Activated CD4-positive, alpha-beta T cell treated with anti-CD3 and anti-CD28 coated beads for 1 hour (primary cell): ENCODE measurements at places on chromosomes 11 and 22.

DNA sequence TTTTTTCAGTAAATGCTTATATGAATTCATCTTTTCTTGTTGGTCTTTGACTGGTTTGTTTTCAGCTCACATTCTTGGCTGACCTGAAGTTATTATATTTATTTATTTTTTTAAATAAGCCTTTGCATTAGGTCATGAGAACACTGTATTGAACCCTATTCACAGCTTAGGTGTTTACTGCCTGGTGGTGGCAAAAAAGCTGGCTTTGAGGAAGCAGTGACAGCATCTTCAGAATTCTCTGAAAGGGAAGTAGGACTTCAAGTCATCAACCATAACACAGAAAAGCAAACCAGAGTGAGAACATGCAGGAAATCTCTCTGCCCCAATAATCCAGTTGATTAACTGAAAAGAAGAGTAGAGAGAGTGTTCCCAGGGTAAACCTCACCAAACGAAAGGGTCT is 30.3 kb upstream of the MMP13 start:
- DNase-seq = no peak

GRCh38 chr11:86153439-86153838 is 84.6 kb upstream of the PICALM start:
- no peak for DNase-seq

- DNase-seq = no peak
These were observed 15.6 kb upstream of the UCP3 start for GRCh38 chr11:74024261-74025029.

- DNase-seq = no peak
These were observed 13.9 kb upstream of the B3GAT1 start for GRCh38 chr11:134425816-134426536.

DNA sequence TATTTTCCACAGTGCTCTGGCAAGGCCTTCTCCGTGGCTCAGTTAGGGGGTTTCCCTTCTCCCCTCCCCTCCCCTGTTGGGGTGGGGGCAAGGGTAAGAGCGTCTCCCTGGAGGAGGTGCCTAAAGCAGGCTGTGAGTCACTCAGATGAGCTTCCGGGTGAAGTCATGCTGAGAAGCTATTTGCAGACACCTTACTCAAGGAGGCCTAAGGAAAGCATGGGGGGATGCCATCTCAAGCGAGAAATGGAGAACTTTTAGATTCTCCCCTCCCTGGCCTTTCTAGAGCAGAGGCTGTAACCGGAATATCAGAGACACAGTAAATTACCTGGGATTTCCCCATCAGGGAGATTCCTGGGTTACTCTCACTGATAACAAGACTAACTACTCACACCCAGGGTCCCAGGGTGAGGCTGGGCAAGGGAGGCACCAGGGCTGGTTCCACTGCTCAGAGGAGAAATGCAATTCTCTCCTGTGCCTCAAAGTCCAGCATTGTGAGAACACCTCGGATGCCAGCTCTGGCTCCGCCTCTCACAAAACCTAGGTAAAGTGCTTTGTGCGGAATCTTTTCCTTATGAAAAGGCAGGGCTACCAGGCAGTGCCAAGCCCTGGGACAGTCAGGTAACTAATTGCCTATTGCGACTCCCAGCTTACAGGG is 123.6 kb downstream of the ABTB2 start:
- DNase-seq = peak; percentile 64

- DNase-seq = no peak
These were observed 16.3 kb upstream of the CLMP start for GRCh38 chr11:123211149-123211852.

DNA sequence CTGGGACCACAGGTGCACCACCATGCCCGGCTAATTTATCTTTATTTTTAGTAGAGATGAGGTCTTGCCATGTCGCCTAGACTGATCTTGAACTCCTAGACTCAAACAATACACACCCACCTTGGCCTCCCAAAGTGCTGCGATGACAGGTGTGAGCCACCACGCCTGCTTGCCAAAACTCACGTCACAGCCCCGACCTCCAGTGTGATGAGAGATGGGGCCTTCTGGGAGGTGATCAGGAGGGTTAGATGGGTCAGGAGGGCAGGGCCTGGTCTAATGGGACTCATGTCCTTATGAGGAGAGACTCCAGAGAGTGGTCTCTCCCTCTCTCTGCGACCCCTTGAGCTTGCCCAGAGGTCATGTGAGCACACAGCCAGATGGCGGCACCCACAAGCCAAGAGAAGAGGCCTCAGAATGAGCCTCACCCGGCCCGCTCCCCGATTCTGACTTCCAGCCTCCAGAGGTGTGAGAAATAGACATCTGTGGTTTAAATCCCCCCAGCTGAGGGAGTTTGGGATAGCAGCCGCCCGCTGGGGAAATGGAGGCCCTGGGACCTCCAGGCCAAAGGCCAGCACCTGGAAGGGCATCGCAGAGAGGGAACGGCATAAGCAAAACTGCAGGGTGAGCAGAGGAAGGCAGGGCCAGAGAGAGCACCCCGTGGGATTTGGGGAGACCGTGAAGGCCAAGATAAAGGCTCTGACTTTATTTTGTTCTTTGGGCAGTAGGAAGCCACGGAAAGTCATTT is 24.1 kb upstream of the GAL start:
- no peak for DNase-seq

- DNase-seq = no peak
These were observed 39.4 kb downstream of the C22orf42 start for GRCh38 chr22:32119568-32120235.

GRCh38 chr11:75474240-75474639 is 41.2 kb upstream of the KLHL35 start:
- DNase-seq = no peak

- no peak for DNase-seq
These were observed 8.3 kb downstream of the NDUFV1 start for GRCh38 chr11:67614730-67615714.

DNA sequence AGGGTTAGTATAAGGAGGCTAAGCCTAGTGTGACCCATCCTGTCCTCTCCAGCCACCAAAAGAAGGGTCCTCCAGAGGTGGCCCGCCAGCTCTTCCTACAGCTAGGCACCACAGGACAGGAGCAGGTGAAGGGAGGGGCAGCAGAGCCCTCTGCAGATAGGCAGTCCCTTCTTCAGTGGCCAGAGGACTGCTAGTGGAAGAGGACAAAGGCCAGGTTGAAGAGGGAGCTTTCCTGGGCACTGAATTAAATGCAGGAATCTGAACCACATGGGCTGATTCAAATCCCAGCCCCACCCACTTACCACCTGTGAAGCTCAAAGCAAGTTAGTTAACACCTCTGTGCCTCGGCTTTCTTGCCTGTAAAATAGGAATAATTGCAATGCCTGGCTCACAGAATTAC is 409.5 kb downstream of the NXPE2 start:
- no peak for DNase-seq

DNA sequence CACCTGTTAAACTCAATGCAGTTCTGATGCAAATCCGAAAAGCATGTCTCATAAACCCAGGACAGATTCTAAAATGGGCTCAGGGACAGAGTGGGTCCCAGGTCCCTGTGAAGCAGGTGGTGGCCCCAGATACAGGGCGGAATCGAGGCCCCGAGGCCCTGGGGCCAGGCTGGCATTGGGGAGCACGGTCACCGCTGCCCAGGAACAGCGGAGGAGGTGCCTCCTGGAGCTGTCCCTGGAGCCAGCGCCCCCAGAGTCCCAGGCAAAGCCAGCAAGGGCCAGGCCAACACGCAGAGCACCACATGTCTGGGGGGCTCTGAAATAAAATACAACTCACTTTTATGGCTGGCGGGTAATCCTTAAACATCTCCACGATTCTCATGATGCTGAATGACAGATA is 10.0 kb upstream of the TTLL8 start:
- no peak for DNase-seq

DNA sequence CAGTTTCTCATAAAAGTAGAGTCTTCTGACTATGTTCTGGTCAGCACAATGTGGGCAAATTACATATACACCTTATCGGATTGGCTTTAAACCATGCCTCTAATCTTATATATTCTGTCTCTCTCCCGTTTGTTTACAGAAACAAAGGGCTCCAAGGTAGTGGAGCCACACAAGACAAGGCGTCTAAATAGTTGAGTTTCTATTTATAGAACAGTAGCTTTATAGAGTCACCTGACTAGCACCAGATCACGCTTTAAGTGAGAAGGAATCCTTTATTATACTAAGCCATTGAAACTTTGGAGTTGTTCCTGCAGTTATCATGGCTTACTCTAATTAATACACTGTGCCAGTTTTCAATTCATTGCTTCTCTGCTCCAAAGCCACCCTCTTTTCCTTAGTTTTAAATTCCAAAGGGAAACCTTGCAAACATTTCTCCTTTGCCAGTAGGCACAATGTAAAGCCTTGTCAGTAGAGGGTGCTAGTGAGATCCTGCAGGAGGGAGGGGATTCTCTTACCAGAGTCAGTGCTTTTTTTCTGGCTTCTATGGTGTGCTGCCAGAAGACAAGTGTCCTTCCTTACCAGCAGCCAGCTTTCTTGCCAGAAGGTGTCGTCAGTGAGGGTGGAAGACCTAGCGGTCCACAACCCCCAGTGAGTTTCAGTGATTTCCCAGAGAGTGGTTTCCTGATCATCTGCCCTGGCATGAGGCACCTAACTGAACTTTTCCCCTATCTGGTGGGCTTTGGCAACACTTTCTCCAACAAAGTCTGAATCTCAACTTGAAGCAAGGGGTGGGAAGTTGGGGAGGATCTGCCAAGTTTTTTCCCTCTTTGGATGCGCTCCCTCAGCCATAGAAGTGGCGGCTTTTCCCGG is 71.7 kb downstream of the RAB38 start:
- DNase-seq = no peak

- no peak for DNase-seq
These were observed 66.6 kb downstream of the ATXN10 start for GRCh38 chr22:45738206-45738605.

DNA sequence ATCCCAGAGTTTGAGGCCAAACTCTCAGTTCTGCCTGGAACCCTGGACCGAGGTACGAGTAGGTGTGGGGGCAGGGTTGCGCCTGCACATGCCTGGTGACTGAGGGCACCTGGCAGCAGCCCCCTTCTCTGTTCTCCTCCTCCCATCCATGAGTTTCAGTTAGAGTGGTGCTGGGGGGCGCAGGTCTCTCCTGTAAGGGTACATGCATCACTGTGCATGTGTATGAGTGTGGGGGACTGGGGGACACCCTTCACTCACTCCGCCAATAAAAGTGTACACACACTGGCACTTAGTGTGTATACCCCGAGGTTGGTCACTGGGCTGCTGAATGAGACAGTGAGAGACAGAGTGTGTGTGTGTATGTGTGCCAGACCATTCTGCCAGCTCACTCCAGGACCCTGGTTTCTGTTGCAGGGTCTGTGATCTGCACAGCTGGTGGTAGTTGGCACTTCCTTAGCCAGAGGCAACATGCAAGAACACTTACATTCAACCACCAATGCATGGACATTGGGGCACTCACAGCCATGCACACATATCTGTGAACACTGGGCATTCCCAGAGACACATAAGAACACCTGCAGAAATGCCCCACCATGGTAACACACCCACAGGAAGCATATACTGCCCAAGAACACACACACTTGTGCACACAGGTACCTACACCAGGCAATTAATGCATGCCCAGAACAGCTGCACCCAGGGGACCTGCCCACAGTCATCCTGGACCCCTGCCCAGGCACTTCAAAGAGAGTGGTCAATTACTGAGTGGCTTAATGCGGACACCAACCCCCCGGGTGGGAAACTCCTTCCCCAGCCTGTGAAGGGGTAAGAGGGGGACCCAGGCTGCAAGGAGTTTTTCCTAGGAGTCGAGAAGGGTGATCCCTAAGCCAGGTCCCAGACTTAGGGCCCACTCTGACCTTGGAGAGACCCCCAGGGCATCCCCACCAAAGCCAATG is 1.2 kb upstream of the NRXN2 start:
- DNase-seq = no peak

DNA sequence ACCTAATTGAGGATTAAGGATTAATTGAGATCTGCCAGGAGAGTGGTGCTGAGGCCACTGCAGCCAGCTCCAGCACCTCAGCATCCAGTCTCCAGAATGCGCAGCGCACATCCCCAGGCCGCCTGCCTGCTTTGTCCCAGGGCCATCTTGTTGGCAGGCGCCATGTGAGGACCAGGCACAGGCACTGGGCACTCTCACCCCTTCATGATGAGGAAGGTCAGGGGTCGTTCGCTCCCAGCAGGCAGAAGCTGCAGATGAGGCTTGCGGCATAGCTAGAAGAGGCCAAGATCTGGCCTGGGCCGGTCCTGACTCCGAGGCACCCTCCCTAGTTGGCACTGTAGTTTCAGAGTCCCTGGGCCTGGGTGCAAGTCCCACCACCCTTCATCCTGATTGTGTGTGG is 6.4 kb downstream of the CABP2 start:
- DNase-seq = no peak

- DNase-seq = no peak
These were observed 789.4 kb downstream of the OPCML start for GRCh38 chr11:132742929-132743328.

DNA sequence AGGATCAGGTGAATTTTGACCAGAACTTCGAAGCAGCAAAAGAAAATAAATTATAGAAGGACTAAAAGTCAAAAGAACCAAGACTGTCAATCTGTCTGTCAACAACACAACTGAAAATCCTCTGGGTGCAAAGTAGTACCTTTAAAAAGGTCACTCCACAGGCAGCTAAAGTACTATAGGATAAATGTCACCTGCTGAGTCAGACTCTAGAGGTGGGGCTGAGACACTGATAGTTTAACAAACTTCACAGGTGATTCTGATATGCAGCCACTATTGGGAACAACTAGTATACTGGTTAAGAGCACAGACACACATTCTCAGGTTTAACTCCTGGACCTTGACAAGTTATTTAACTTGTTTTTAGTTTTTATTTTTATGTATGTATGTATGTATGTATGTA is 107.3 kb downstream of the FCHSD2 start:
- no peak for DNase-seq

DNA sequence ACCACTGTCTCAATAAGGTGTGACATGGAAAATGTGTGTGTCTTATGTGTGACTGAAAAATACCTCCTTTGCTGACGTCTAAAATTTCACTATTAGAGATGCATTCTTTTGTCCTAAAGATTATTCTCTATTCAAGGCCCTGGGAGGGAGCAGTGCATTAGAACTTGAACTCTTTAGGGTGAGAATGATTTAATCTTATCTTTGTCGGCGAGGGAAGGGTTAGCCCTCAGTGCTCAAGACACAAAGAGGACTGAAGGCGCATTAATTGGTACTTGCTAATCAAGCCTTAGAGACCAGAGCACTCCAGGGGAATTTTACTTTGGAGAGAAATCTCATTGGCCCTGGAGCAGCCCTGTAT is 29.8 kb upstream of the PLET1 start:
- no peak for DNase-seq

GRCh38 chr11:8833568-8834315 is 77.2 kb upstream of the AKIP1 start:
- no peak for DNase-seq

- DNase-seq = no peak
These were observed 312.2 kb upstream of the C11orf87 start for GRCh38 chr11:109109571-109110315.

- no peak for DNase-seq
These were observed 19.5 kb downstream of the SYT13 start for GRCh38 chr11:45266676-45267020.

DNA sequence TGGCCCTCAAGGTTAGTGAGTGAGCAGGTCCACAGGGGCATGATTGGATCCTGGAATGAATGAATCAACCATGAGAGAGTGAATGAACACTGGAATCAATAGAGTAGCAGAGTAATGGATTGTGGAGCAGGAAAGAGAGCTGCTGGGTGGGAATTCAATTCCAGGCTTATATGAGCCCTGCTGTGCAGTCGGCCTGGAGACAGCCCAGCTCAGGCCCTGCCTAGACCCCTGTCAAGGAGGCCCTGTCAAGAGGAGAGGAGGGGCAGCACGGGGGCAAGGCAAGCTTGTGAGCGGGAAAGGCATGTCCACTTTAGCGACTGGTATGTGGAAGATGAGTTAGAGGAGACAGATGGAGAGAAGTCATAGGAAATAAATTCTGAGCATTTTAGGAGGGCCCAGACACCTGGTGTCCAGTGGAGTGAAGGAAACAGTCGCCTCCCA is 1.3 kb upstream of the FOLR1 start:
- no peak for DNase-seq
